CD4-positive, alpha-beta T cell treated with Interleukin-4 for 4 hours (primary cell): ENCODE measurements at places on chromosomes 2 and 18.
A peak's percentile ranks its signal among the peaks of the same experiment; 100 is the strongest.

- no peak for DNase-seq
These were observed 52.5 kb upstream of the STAM2 start for GRCh38 chr2:152227969-152228592.

DNA sequence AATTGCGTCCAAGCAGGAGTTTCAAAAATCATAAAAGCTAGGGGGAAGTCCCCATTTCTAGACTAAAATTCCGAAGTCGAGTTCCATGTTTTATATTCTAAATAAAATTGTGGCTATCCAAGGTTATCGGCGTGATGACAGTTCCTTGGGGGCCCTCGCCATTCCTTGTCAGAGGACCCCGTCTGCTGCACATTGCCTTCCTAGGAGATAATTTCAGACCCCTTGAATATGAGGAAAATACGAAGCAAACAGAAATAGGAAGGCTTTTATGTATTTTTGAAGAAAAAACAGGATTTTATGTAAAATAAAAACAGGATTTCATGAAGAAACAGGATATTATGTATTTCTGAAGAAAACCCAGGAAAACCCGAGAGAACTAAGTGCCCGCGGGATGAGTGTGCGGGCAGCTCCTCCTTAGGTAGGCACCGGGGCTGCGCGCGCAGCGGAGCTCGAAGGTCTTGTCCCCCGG lies 465 bp upstream of the PLEKHA3 start:
- no peak for DNase-seq

- no peak for DNase-seq
These were observed 28.1 kb downstream of the COBLL1 start for GRCh38 chr2:164813535-164813934.

- no peak for DNase-seq
These were observed 1206.7 kb upstream of the CDH2 start for GRCh38 chr18:29383311-29384273.

- DNase-seq = no peak
These were observed 661 bp upstream of the MGAT5 start for GRCh38 chr2:134253117-134253704.

GRCh38 chr2:101036562-101036961 lies 34.5 kb downstream of the RPL31 start:
- no peak for DNase-seq

DNA sequence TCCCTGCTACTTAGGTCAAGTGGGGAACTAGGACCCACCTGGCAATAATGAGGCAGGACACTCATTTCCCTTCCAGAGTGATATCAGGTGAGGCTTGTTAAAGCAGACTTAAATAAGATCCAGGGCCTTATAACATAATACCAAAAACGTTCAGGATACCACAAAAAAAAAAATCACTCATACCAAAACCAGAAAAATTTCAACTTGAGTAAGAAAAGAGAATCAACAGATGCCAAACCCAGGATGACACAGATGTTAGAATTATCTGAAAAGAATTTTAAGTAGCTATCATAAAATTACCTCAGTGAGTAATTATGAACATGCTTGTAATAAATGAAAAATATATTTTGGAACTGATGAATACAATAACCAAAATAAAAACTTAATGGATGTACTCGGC lies 255.6 kb upstream of the OSR1 start:
- DNase-seq = no peak

GRCh38 chr2:168355121-168355520 lies 101.0 kb upstream of the CERS6 start:
- DNase-seq = no peak

DNA sequence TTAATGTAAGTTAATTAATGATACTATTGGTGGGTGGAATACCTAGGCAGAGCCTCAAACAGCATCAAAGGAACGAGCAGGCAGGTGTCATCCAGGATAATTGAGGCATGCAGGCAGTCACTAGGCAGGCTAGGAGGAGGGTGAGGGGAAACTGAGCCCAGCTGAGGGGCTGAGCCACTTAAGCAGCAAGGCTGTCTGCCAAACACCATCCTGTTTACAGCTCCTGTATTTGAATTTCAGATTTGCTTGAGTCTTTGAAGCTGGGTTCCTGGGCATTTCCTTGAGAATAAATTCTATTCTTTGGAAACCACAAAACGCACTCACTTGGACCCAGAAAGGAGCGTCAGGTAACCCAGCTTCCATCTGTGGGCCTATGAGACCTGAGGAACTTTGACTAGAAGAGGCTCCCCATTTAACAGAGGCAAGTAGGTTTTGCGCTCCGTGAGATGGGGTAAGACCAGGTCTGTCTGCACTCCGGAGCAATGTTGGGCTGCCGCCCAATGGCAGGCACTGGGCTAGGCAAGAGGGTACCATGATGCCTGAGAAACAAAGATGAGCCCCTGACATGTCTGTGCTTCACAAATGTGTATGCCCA lies 2.0 kb downstream of the EDAR start:
- DNase-seq = peak; percentile 23

DNA sequence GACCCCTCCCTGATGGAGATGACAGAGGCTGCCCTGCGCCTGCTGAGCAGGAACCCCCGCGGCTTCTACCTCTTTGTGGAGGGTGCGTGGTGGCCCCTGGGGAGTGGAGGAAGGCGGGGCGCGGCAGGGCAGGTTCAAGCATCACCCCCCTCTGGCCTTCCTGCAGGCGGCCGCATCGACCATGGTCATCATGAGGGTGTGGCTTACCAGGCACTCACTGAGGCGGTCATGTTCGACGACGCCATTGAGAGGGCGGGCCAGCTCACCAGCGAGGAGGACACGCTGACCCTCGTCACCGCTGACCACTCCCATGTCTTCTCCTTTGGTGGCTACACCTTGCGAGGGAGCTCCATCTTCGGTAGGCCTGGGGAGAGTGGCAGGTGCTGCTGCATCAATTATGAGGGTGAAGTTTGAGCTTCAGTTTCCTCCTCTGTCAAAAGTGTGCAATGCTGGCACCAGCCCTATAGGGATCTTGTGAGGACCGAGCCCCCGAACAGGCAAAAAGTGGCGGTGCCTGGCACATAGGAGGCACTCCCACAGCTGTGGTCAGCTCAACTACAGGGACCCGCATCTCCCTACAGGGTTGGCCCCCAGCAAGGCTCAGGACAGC lies 2.2 kb downstream of the ALPI start:
- no peak for DNase-seq

DNA sequence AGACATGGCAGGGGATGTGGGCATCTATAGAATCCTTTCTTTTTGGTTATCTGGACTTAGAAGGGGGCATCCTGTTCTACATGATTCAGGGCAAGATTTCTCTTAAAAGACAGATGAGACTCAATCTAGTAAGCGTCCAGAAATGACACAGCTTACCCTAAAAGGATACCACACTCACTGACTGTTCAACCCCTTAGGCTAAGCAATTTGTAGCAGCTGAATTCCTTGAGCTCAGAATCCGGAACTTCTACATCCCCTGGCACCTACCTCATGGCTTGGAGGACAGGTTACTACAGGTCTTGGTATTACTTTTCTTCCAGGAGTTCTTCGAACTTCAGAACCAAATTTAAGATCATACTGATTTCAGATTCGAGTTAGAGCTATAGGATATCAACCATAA lies 138.4 kb downstream of the LAMA3 start:
- DNase-seq = no peak
